ENCODE measurements at places on chromosomes 5 and 9.

GRCh38 chr9:126965541-126966428 lies 51.2 kb downstream of the RALGPS1 start:
- DNase-seq = no peak

DNA sequence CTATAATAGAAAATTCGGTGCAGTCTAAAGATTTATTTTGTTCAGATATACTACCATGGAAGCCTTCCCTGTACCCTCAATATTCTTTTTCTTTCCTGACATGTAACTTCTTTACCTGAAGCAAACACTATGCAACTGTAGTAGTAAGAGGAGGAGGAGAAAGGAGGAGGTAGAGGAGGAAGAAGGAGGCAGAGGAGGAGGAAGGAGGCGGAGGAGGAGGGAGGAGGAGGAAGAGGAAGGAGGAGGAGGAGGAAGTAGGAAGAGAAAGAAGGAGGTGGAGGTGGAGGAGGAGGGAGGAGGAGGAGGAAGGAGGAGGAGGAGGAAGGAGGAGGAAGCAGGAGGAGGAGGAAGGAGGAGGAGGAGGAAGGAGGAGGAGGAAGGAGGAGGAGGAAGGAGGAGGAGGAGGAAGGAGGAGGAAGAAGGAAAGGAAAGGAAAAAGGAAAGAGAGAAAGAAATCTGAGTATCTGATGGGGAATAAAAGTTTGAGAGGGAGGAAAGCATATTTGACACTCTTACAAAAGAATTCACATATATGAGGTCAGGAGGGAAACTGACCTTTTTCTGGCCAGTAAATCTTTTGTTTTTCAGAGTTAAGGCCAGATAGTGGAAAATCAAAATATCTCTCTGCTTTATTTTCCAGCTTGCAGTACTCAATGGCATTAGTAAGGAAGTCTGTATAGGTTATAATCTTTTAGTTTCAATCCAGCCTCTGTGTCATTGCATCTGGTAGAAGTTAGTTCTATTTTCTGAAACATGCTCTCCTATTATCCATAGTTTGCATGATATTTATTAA lies 114.5 kb upstream of the LPAR1 start:
- DNase-seq = no peak

DNA sequence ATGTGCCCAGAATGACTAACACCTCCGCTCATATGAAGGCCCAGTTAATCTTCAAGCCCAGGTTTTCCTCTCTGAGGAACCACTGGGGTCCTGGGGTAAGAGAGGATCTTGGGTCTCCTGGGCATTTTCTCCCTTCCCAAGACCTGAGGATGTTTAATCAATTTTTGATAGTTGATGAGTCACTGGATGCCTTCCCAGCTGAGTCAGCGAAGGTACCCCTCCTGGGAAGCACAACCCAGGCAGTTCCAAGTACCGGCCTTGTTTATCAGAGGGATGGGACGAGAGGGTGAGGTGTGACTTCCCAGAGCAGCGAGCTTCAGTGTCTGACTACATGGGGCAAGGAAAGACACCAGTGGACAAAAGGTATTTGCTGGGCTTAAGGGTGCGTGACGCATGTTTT lies 119.6 kb upstream of the IL12B start:
- DNase-seq = no peak

- DNase-seq = no peak
Observed at GRCh38 chr5:150313921-150314716, 11.4 kb upstream of the ARSI start.

DNA sequence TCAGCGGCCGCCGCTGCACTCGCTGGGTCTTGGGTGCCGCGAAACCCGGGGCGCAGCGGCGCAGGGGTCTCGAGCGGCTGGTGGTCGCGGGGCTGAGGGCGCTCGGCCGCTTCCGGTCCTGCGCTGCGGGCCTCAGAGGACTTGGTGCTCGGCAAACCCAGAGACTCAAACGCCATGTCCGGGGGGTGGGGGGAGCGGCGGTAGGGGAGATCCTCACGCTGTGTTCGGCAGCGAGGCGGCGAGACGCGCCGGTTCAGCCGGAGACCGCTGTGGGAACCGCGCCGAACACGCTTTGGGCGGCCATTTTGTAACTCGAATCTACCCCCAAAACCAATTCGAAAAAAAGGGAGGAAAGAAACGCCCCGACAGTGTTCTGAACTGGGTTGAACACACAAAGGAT lies 317.5 kb upstream of the CDH18 start:
- DNase-seq = no peak

- no peak for DNase-seq
Observed at GRCh38 chr9:113215132-113215531, 5.9 kb downstream of the FKBP15 start.

DNA sequence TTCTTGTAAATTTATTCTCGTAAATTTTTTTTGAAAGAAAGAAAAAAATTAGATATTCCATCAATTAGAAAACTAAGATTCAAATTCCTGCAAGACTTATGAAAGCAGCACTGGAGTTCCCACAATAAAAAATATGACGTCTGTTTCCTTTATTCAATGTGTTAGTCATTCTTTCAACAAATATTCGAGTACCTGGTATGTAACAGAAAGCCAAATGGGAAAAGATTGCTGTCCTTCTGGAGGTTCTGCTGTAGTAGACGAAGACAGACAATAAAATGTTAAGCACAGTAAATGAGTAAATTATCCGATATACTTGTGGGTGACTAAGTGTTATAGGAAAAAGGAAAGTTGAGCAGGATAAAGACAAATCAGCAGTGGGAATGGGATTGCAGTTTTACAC lies 92.2 kb downstream of the ADAMTSL1 start:
- no peak for DNase-seq
